ENCODE measurements at places on chromosomes 3 and 15. TPM values are rescaled to one million over a fixed set of nuclear protein-coding genes. Genes with fewer than 3 reads are reported as not detected.
A peak's percentile ranks its signal among the peaks of the same experiment; 100 is the strongest.

DNA sequence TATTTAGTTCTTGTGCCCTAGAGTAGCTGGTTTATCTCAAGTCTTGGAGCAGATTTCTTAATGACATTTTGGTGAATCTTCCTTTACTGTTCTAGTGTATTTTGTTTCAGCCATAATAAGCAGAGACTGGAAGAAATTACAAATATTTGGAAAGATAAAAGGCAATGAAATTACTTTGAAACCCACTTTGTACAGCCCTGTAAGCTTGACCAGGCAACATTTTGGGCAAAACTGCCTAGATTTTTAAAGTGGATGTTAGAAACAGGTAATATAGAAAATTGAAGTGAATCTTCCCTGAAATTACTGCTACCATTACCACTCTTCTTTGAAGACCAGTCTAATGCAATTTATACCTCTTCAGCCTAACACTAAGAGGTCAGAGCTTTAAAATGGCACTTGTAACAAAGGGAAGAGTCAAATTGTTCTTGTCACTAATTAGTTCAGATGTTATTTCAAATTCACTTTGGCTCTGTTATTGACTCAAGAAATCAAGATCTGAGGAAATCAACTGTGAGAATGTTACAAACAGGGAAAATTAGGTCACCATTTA, 589.4 kb downstream of the NLGN1 start:
- no peaks in the 10 kb centered on the region for H3K27me3 ChIP-seq
- no peaks in the 10 kb centered on the region for H3K36me3 ChIP-seq

GRCh38 chr3:53196575-53197407, 35.8 kb downstream of the PRKCD start:
- H3K27ac ChIP-seq, result no peak overlapping the region
- no peaks in the 10 kb centered on the region for H3K27me3 ChIP-seq
- DNase-seq, result peak; percentile 63
- H3K36me3 ChIP-seq, result peaks cover 3% of the 10 kb centered on the region

DNA sequence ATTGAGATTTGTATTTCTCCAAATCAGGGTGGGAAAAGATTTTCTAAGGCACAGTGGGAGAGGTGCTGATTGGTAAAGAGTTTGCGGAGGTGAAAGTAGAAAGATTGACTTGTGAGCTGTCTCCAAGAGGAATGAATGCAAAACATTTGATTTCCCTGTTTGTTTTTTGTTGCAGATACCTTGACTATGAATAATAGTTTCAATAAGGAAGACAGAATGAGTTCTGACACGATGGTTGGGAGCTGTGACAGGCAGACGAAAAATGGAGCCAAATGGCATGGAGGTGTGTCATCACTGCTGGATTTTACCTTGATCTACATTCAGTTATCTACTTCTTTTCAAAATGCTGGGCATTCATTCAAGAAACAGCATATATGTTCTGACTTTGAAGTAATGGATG, 145.1 kb downstream of the NFKBIZ start:
- no peak overlapping the region for H3K27ac ChIP-seq
- peaks cover 36% of the 10 kb centered on the region for H3K27me3 ChIP-seq
- H3K36me3 ChIP-seq, result peaks cover 7% of the 10 kb centered on the region

DNA sequence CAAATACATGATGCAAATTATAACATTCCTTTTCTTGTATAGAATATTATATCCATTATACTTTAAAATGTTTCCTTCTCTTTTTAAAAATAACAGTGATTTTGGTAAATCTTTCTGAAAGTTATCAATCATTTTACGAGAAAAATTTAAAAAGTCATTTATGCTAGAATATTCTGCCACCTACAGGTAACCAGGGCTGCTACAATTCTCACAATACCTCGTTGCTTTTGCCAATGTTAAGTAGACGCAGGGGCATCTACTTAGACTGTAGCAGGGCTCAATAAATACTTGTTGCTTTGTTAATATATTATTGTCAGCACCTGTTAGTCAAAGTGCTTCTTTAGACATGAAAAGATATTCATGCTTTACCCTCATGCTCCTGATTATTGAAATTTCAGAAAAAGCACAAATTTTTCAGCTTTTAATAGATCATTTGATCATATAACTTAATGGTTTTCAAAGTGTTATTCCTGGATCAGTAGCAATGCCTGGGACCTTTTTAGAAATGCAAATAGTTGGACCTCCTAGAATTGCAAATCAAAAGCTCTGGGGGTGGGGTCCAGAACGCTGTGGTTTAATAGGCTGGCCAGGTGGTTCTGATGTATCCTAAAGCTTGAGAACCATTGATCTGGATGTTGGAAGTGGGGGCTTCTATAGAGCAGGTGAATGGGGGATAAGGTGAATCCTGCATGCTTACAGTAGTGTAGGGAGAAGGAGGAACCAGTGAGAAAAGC, 223.6 kb upstream of the PDZRN3 start:
- no peaks in the 10 kb centered on the region for H3K27me3 ChIP-seq
- no peak overlapping the region for H3K27ac ChIP-seq
- H3K4me1 ChIP-seq, result no peaks in the 10 kb centered on the region
- DNase-seq, result no peak

- H3K36me3 ChIP-seq, result no peaks in the 10 kb centered on the region
- H3K4me3 ChIP-seq, result no peak overlapping the region
- H3K27ac ChIP-seq, result no peak overlapping the region
- peaks cover 19% of the 10 kb centered on the region for H3K27me3 ChIP-seq
- no peaks in the 10 kb centered on the region for H3K4me1 ChIP-seq
- no peak for DNase-seq
Measured at GRCh38 chr3:186208296-186208989, 99.6 kb upstream of the ETV5 start.

GRCh38 chr3:99666201-99666600, 27.8 kb downstream of the COL8A1 start:
- H3K27ac ChIP-seq, result no peak overlapping the region
- DNase-seq, result no peak
- H3K4me1 ChIP-seq, result no peaks in the 10 kb centered on the region
- no peaks in the 10 kb centered on the region for H3K36me3 ChIP-seq
- H3K4me3 ChIP-seq, result no peak overlapping the region

- H3K4me3 ChIP-seq, result no peak overlapping the region
- no peaks in the 10 kb centered on the region for H3K27me3 ChIP-seq
- no peaks in the 10 kb centered on the region for H3K36me3 ChIP-seq
- H3K4me1 ChIP-seq, result peaks cover 19% of the 10 kb centered on the region
- H3K27ac ChIP-seq, result no peak overlapping the region
Measured at GRCh38 chr3:66439666-66440344, 61.0 kb downstream of the LRIG1 start.

- no peak overlapping the region for H3K4me3 ChIP-seq
- H3K4me1 ChIP-seq, result no peaks in the 10 kb centered on the region
- no peak overlapping the region for H3K27ac ChIP-seq
- no peaks in the 10 kb centered on the region for H3K36me3 ChIP-seq
Measured at GRCh38 chr15:82030176-82030575, 15.6 kb downstream of the MEX3B start.

- H3K27me3 ChIP-seq, result peaks cover 17% of the 10 kb centered on the region
- H3K36me3 ChIP-seq, result no peaks in the 10 kb centered on the region
- H3K4me3 ChIP-seq, result no peak overlapping the region
- no peak overlapping the region for H3K27ac ChIP-seq
- H3K4me1 ChIP-seq, result no peaks in the 10 kb centered on the region
Measured at GRCh38 chr3:124347418-124347817, 355.5 kb upstream of the ROPN1 start.

- no peaks in the 10 kb centered on the region for H3K4me1 ChIP-seq
- no peak overlapping the region for H3K27ac ChIP-seq
- no peak overlapping the region for H3K4me3 ChIP-seq
- no peak for DNase-seq
- H3K36me3 ChIP-seq, result peaks cover 2% of the 10 kb centered on the region
Measured at GRCh38 chr15:26352406-26352805, 420.5 kb downstream of the GABRB3 start.

DNA sequence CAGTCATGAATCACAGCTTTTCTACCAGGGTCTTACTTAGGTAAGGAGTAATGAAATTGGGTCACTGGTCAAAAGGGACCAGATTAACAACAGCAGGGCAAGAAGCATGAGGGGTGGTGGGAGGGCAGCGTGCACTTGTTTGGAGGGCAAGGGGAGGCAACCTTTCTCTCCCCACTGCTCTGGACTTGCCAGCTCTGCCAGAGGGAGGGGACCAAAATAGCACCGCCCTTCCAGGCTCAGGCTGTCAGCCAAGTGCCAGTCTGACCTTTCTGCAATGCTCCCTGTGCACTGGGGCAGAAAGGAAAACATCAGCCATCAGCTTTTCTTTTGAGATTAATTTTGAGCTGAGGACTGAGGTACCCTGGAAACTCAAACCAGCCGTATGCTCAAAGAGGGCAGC, 4.5 kb upstream of the ULK3 start:
- H3K27ac ChIP-seq, result peak overlapping the region; percentile 11
- DNase-seq, result no peak
- no peaks in the 10 kb centered on the region for H3K27me3 ChIP-seq
- H3K4me3 ChIP-seq, result no peak overlapping the region

The UBE2E1 gene
- total RNA-seq, result 58.5 TPM

The SNTN gene
- total RNA-seq, result not detected

Data from activated CD8-positive, alpha-beta memory T cell treated with anti-CD3 and anti-CD28 coated beads, Interleukin-2, amount 10 ng/mL, durations not matched to agents 7 days and 5 days (primary cell).